ENCODE measurements at places on chromosomes 13 and 19.
A peak's percentile ranks its signal among the peaks of the same experiment; 100 is the strongest.

- no peak for DNase-seq
Observed at GRCh38 chr19:10742476-10742875, 24.6 kb downstream of the DNM2 start.

DNA sequence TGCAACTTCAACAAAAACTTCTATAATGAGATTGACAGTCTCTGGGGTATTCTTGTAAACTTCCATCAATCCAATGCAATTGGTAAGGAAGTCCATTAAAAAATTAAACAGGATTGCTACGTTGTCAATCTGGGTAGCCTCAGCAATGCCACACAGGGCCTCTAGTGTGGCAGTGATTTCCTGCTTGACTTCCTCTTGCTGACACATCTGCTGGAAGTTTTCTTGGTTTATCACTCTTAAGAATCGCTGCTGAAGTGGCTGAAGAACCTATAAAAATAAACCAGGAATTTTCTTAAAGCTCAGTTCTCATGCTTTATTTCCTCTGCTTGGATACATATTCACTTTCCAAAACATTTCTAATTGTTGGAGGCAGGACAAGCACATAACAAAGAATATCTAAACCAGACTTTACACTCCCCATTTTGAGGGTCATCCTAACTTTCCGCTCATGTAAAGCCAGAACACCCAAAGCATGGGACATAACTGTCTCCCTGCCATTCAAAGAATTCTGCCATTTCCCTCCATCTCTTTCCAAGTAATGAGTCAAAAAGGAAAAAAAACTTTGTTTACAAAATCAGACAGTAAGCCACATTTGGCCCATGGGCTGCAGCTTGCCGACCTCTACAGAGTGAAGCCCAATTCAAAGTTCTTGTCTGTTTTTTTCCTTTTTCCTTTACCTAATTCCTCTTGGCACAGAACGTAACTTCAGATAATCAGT, 23.2 kb upstream of the EEF1AKMT1 start:
- peak; percentile 21 for DNase-seq

DNA sequence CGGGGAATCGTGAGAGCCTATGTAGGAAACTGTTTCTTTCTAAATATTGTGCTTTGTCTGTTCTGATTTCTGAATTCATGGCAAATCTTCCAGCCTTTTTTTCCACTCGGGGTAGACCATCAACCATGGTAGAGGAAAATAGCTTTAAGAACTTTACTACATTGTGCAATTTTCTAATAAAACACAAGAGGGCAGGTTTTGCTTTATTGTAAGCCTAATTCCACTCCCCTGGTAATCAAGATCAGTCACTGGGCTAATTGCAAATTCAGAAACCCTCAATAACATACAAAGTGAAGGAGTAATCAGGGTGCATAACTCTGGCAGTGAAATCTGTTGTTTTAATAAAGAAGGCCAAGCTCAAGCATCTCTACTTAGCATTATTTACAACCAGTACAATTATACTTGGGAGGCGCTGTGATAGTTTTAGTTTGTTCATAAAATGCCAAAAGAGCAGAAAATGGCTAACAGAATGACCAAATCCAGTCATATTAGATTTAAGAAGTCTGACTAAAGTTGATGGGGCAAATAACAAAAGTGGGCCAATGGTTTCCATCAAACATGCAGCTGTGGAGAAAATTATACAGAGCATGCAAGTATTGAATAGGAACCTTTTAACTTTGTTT, 43.8 kb downstream of the DCT start:
- DNase-seq = peak; percentile 75

- DNase-seq = no peak
Observed at GRCh38 chr13:50692396-50692915, 151.0 kb downstream of the DLEU7 start.

DNA sequence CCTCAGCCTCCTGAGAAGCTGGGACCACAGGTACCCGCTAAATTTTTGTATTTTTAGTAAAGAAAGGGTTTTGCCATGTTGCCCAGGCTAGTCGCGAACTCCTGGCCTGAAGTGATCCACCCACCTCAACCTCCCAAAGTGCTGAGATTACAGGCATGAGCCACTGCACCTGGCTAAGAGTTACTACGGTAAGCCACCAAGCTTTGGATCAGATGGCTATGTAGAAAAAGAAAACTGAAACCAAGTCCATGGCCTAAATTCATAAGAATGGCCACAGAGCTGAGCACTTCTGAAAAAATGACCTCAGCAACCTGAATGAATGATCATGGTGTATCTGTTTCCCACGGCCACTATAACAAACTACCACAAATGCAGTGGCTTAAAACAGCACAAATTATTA, 9.4 kb downstream of the OPA3 start:
- DNase-seq = no peak

DNA sequence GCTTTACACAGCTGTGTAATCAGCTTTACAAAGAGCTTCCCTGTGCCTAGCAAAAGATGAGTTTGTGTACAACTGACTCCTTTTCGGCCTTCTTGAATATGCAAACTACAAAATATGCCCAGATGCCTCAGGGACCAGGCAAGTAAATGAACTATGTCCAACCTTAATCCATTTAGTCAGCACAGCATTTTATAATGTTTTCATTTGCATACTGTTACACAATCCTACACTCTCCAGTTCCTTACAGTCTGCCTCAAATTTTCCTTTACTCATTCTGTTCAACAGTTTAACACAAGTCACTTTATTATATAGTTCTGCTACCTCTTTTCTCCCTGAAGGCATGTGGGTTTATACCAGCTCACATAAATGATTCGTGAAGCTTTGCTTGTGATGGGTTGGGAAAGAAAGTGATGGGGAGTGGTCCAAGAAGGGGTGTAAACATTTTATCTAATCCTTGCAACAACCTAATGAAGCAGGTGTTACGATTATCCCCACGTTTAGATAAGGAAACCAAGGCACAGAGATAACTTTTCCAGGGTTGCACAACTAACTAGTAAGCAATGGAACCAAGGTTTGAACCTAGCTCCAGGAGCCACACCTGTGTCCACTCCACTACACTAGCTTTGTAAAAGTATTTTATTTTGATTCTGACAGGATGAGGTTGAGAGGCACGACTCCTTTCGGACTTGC, 3.3 kb upstream of the USP12 start:
- DNase-seq = no peak

- no peak for DNase-seq
Observed at GRCh38 chr19:49799798-49800376, 13.2 kb downstream of the FUZ start.

DNA sequence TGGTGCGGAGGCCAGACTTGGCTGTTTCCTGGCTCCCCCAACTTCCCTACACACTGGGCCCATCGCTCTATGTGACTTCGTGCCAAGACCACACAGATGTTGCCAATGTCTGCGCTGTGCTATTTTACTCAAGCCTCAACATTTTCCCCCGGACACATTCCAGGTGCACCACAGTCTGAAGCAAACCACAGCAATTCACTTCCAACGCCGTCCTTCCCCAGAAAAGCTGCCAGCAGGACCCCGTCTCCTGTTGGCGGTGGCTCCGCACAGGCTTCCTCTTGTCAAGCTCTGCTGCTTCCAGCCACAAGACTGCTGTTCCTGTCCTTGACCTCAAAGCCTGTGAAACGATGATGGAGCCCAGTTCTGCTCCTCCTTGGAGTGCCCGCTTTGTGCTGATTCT, 100.7 kb downstream of the CRYL1 start:
- DNase-seq = no peak

- DNase-seq = no peak
Observed at GRCh38 chr13:36680913-36681312, 7.1 kb downstream of the SERTM1 start.

- DNase-seq = no peak
Observed at GRCh38 chr13:91563799-91564198, 165.4 kb downstream of the GPC5 start.

GRCh38 chr13:73967397-73968165, 166.6 kb downstream of the KLF12 start:
- no peak for DNase-seq

DNA sequence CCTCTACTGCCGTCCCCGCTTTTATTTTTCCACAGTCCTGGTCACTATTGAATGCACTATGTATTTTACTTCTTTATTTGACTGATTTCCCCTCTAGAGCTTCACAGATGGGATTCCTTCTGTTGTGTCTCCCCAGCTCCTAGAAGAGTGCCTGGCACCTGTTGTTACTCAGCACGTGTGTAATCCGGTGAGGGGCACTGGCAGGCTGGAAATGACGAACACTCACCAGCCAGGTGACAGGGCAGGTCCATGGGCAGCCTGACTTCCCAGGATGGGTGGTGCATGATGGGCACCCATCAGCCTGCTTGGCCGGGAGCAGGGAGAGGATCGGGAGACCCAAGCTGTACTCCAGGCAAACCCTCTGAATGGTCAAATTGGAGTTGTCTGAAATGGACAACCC, 67.2 kb downstream of the CEBPG start:
- DNase-seq = no peak

- peak; percentile 11 for DNase-seq
Observed at GRCh38 chr19:16702123-16702522, 17.5 kb upstream of the NWD1 start.

- no peak for DNase-seq
Observed at GRCh38 chr13:107819071-107819470, 396.3 kb downstream of the LIG4 start.

- peak; percentile 7 for DNase-seq
Observed at GRCh38 chr13:28313579-28313978, 175.2 kb downstream of the PAN3 start.

DNA sequence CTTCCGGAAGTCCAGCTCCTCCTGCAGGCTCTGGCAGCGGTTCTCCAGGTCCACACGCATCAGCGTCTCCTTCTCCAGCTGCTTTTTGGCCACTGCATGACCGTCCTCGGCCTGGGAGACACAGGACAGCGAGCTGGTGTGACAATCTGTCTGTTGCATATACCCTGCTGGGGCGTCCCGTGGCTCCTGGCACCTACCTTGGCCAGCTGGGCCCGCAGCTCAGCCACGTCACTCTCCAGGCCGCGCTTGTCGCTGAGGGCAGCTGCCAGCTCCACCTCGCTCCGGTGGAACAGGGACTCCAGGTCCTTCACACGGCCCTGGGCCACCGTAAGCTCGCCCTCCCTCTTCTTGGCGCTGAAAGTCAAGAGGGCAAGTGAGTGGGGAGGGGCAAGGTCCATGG, 10.8 kb upstream of the TIMM13 start:
- DNase-seq = no peak

DNA sequence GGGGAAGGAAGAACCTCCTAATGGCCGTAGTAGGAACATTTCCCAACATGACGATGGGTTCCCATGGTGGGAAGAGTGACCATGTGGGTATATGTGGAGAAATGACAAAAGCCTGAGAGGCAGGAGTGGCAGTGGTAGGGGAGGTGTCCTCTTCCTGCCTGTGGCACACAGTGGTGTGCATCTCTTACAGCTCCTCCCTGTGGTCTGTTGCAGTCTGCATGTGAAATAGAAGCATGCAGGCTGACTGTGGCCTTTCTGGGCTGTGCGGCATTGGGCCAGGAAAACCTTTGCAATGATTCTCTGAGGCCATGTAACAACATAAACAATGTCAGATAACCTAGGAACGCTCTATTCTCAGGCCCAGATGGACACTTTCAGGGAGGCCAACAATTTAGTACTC, 84.0 kb downstream of the LACC1 start:
- no peak for DNase-seq

- peak; percentile 97 for DNase-seq
Observed at GRCh38 chr13:20525601-20526544, at the start of gene CRYL1. Gene CRYL1 (minus strand): TSS chr13:20525857. CDS start chr13:20525794, 63 bp downstream.

DNA sequence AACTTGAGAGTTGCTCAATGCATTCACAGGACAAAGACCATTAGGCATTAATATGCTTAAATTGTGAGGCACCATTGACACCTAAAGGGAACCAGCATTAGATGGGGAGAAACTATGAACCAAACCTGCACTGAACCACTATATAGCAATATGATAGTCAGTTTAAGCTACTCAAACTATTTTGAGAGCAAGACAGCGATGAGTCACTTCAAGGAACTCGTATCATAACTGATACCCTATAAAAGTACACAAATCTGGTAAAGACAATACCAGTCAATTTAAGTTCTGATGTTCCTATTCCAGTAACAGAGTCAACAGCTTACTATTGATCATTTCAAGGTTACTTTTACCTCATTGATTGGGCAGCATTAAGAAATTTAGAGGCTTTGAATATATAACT, 151.3 kb upstream of the ATXN8OS start:
- peak; percentile 17 for DNase-seq

GRCh38 chr19:40348961-40349507, 539 bp downstream of the PLD3 start:
- DNase-seq = peak; percentile 82

DNA sequence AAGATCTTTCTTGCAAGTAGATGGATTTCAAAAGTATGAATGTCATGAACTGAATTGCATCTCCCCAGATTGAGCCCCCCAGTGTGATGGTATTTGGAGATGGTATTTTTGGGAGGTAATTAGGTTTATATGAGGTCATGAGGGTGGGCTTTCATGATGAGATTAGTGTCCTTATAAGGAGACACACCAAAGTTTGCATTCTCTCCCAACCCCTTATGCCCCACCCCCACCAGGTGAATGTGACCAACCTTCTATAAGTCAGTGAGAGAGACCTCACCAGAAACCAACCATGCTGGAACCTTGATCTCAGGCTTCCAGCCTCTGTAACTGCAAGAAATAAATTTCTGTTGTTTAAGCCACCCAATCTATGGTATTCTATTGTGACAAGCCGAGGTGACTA, 71.3 kb upstream of the POSTN start:
- no peak for DNase-seq

GRCh38 chr19:1161716-1162115, 12.4 kb downstream of the SBNO2 start:
- DNase-seq = no peak

- no peak for DNase-seq
Observed at GRCh38 chr19:15099017-15099582, 8.1 kb upstream of the SYDE1 start.

DNA sequence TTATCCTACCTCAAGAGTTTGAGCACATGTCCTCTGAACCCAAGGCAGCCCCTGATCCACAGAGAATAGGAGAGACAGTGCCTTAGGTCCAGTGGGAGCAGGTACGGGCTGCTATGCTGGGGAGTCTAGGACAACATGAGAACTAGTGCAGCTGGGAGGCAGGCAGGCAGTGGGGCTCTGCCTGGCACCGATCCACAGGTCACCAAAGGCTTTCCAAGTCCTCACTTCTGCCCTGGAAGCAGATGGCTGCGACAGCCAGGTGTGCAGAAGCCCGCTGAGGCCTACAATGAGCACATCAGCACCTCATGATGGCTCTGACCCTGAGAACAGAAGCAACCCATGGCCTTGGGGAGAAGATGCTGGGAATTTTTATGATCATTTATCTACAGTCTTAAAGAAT, 29.8 kb upstream of the EPHX3 start:
- no peak for DNase-seq

- DNase-seq = no peak
Observed at GRCh38 chr13:35996360-35996759, 134.8 kb downstream of the DCLK1 start.
